CD8-positive, alpha-beta memory T cell (primary cell): ENCODE measurements at places on chromosomes 1 and 21. TPM values are rescaled to one million over a fixed set of nuclear protein-coding genes. Genes with fewer than 3 reads are reported as not detected.

- no peak for DNase-seq
Measured at GRCh38 chr1:212914789-212915188, 35.6 kb upstream of the VASH2 start.

- no peak for DNase-seq
Measured at GRCh38 chr1:217622042-217622441, 8.8 kb downstream of the GPATCH2 start.

DNA sequence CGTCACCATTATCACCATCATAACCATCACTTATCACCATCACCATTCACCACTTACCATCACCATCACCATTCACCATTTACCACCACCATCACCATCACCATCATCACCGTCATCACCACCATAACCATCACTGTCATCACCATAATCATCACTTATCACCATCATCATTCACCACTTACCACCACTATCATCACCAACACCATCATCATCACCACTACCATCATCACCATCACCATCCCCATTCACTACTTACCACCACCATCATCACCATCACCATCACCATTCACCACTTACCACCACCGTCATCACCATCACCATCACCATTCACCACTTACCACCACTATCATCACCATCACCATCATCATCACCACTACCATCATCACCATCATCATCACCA lies 151.8 kb downstream of the CAMTA1 start:
- DNase-seq = no peak

- DNase-seq = no peak
Measured at GRCh38 chr1:3473381-3473844, 18.9 kb downstream of the ARHGEF16 start.

DNA sequence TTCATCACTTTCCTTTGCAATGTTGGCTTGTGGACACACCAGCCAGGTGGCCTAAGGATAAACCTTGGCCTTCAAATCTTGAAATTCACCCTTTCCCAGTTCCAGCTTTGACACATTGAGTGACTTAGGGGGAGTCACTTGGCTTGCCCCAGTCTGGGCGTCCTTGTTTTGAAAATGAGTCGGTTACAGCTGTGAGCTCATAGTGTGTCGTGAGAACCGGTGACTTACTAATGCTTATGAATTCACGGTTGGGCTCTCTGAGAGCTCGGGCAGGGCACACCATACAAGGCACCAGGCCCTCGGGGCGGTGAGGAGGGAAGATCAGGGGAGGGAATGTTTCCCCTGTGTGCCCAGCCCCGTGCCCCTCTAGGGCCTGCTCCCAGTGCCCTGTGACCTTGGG lies 126.9 kb upstream of the TMPRSS2 start:
- no peak for DNase-seq

DNA sequence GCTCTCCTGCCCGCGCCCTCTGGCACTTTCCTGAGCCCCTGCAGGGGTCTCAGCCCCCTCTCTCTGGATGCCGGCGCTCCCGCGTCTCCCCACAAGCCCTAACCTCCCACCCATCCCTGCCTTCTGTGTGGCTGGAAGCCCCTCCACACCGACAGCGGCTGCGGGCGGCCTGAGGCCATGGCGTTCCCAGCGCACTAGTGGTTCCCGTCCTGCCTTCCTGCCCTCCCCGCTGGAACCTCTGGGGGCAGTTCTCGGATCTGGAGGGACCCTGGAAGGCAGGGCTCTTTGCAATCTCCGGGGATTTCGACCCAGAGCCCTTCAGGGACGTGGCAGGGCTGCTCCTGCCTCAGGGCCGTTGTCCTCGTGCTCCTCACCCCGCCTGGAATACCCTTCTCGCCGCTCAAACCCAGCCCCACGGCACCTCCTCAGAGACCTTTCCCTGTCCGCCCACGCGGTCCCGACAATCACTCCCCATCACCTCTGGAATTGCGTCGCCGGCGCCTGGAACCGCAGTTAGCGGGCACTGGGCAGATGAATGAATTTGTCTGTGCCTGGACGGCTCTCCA lies 493 bp upstream of the ESPN start:
- no peak for DNase-seq

- DNase-seq = no peak
Measured at GRCh38 chr1:170162459-170163246, 16.9 kb downstream of the NTMT2 start.

DNA sequence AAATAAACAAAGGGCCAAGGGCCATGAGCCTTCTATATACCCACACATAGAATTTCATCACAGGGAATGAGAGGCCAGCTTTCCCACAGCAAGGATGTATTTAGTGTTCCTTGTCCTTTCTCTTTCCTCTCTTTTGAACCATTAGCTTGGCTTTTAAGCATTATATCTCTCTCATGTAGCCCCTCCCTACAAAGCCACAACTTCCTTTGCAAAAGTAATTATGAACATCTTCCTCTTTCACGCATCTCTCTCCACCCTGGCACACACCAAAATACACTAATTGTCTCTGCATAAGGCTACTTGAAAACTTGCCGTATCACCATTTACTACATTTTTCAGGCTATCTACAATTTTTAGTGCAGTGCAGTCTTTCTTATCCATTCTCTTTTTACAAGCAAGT lies 1.9 kb upstream of the AK5 start:
- DNase-seq = no peak

DNA sequence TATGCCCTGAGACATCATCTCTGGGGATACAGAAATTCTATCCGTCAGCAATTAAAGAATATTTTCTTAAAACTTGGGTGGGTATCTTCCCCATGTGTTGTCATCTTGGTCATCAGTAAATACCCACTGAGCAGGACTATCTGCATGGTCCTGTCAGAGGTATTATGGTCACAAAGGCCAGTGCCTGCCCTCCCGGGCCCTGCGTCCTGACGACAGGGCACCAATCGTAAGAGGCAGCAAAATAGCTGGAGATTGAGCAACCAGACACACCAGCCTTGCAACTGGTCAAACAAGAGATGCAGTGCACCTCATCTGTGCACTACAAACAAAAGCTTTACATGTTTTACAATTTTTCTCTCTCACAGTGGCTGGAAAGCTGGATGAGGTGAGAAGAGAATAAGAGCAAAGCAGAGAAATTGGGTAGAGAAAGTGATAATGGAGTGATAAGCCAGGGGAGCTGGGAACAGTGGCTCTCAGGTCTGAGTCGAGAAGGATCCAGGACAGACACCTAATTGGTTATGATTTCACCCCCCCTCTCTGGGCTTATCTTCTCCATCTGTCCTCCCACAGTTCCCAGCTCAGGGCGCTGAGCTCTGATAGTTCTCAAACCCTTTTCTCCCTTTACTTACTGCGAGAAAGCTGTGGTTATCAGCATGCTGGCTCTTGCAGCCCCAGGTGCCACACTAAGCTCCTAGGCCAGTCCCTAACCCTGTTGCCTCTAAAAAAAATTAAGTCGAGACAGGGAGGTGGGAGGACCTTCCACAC lies 8.8 kb upstream of the SRP9 start:
- no peak for DNase-seq

- no peak for DNase-seq
Measured at GRCh38 chr1:9070486-9070885, 1.1 kb upstream of the SLC2A5 start.

- no peak for DNase-seq
Measured at GRCh38 chr1:94942171-94943128, 15.5 kb upstream of the CNN3 start.

DNA sequence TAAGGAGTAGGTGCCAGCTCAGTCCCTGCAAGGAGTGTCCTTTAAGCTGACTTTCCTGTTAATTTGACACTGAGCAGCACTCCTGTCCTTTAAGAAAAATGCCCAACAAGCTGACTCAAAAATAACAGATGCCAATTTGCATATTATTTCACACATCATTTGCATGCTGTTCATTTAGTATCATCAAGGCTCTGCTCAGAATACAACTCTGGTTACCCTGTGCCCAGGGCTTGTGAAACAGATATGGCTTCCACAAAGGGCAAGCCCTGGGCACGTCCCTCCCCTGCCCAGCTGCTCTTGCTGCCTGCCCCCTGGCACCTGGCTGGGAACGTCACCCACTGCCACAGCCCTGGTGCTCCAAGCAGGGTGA lies 10.3 kb downstream of the KCNN3 start:
- no peak for DNase-seq

DNA sequence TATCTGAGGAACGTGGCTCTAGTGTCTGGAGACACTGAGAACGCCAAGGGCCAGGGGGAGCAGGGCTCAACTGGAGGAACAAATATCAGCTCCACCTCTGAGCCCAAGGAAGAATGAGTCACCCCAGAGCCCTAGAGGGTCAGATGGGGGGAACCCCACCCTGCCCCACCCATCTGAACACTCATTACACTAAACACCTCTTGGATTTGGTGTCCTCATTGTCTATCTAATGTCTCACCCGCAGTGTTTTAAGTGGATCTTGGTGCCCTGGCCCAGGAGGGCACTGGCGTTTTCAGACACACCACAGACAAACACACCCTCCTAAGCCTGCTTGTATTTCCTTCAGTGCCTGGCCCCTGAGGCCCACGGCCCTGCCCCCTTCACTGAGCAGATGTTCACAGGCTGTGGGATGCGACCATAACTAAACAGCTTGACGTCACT lies 2.2 kb upstream of the FALEC start:
- no peak for DNase-seq

DNA sequence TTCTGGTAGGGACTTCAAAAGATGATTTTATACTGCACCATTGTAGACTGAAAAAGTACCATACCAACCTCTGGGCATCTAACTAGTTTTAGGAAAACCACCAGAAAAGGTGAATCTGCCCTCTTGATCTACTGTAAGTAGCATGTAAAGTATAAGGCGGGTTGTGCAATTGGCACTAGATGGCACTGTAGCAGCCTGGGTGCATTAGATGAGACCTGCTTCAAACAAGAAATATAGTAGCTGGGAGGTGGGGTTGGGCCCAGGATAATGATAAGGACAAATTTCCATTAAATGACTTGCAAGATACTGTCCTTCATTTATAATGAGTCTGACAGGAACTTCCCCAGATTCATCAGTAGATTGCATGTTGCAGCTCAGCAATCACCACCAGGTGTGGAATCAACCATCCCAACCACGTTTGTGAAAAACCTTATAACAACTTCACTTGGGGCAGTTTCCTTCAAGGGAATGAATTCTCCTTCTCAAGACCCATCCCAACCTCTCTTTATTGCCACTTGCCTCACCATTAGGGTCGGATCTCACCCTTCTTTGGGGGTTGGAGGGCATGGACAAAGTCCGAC lies 37.3 kb upstream of the IL10 start:
- no peak for DNase-seq

- no peak for DNase-seq
Measured at GRCh38 chr1:39344394-39345154, 140.1 kb downstream of the MACF1 start.

DNA sequence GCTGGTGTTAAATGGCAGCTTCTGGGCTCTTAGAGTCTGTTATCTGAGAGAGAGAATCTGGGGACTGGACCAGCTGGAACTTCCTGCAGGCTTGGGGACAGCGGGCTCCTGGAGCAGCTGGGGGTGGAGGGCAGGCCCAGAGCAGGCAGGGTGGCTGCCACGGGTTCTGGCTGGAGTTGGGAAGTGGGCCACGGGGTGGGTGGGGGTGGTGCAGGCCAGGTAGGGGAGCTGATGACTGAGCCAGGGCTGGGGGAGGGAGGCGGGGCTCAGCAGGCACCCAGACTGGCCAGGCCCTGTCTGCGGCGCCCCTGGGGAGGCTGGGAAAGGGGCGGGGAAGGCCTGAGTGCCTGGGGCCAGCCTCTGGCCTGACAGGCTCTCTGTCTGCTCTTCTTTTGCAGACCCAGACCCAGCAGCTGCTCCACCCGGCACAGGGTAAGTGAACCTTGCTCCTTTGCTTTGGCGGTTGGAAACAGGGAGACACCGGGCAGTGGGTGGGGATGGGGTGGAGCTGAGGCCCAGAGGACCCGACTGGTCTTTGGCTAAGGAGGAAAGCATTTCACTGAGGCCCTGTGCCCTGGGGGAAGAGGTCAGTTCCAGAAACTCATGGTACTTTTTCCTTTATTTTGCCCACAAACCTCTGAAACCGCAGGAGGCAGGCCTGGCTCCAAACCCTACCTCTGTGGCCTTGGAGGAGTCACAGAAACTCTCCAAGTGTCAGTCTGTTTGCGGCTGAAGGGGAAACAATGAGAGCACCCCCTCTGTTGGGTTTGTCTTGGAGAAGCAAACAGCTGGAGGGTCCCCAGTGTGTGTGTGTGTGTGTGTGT lies 48.8 kb downstream of the ARHGEF10L start:
- no peak for DNase-seq

DNA sequence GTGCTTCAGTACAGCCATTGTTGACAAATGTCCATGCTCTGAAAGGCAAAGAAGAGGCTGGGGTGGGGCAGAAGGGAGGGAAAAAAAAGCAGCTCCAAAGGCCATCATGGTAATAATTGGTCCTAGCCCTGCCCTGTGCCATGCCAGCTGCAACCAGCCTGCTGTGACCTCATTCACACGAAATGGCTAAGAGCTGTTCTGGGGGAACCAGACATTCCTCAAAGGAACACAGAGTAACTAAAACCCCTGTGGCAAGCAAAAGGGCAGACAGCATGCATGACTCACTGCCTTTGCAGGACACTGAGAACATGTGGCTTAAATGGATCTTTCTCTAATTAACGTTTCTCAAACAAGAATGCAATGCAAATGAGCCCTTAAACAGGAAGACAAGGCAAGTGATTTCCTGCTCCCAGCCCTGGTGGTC lies 42.3 kb downstream of the STYXL2 start:
- DNase-seq = no peak

GRCh38 chr1:98706173-98706843 lies 44.8 kb downstream of the SNX7 start:
- no peak for DNase-seq

GRCh38 chr1:38000233-38000528 lies 5.1 kb downstream of the FHL3 start:
- DNase-seq = no peak

GRCh38 chr1:226790545-226791181 lies 51.6 kb upstream of the ITPKB start:
- DNase-seq = no peak

DNA sequence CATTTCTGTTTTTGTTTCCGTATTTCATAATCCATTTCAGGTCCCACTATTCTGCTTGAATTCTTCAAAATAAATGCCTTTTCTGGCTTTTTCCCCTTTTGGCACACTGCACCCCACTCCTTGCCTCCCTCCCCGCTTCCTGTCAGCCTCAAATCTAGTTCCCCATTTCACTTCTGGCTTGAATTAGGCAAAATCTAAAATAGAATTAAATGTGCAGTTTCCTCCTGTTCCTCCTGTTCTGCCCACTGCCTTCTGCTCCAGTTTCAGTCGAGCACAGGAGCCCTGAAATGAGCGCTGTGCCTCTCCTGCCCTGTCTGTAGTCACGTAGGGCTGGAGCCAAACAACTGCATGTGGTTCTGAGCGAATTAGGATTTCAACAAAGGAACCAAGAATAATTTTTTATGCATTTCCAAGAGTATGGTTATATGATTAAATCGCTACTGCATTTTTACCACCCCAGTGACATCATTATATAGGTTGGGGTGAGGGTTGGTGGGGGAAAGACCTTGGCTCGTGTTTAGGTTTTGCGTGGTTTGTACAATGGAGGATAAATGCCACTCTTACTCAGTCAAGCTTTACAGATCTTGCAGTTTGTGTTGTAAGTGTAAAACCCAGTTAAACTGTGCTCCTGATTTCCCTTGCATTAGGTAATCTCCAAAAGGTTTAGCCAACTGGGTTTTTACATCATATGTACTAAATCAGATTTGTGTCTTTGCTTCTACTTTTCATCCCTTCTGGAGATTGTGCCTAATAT lies 114.9 kb downstream of the VPS13D start:
- no peak for DNase-seq

- no peak for DNase-seq
Measured at GRCh38 chr1:207808911-207809555, 57.2 kb downstream of the CD46 start.

The CD5L gene
- total RNA-seq = not detected

The C1orf167 gene
- total RNA-seq = not detected

The TCHH gene
- total RNA-seq = 0.09 TPM

The CFAP107 gene
- total RNA-seq = not detected

The L1TD1 gene
- not detected for total RNA-seq

The C1orf116 gene
- not detected for total RNA-seq

The OR10X1 gene
- total RNA-seq = not detected

The HHIPL2 gene
- total RNA-seq = 0.28 TPM
